CD4-positive, alpha-beta T cell treated with Interleukin-6 for 4 hours (primary cell): ENCODE measurements at places on chromosomes 3 and 15.
A peak's percentile ranks its signal among the peaks of the same experiment; 100 is the strongest.

- no peak for DNase-seq
Measured at GRCh38 chr3:16810593-16811367, 74.0 kb upstream of the PLCL2 start.

GRCh38 chr3:44952689-44953088 is 23.3 kb downstream of the ZDHHC3 start:
- DNase-seq, result no peak

- no peak for DNase-seq
Measured at GRCh38 chr3:144477593-144477992, 506.0 kb downstream of the DIPK2A start.

GRCh38 chr3:132404276-132404675 is 13.0 kb upstream of the DNAJC13 start:
- no peak for DNase-seq

GRCh38 chr3:8458238-8458661 is 43.4 kb upstream of the LMCD1 start:
- no peak for DNase-seq

GRCh38 chr3:10286596-10287295 is 6.0 kb downstream of the GHRL start:
- peak; percentile 59 for DNase-seq

GRCh38 chr3:124832782-124833709 is 54.1 kb downstream of the ITGB5 start:
- DNase-seq, result no peak

DNA sequence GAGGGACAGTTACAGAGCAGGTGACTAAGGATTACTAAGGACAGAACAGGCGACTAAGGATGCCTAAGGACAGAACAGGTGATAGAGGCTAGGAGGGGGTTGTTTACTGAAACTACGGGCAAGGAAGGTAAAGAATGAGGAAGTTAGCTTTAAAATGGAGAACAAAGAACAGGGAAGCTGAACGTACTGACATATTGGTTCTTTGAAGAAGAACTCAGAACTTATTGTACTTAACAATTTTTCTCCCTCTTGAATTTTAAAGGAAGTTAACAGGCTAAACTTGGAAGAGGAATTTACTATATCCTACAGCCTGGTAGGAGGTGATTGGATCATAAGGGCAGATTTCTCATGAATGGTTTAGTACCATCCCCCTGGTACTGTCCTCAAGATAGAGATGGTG is 290.2 kb downstream of the SHQ1 start:
- no peak for DNase-seq

- DNase-seq, result no peak
Measured at GRCh38 chr15:48940508-48940907, 23.2 kb downstream of the SHC4 start.

DNA sequence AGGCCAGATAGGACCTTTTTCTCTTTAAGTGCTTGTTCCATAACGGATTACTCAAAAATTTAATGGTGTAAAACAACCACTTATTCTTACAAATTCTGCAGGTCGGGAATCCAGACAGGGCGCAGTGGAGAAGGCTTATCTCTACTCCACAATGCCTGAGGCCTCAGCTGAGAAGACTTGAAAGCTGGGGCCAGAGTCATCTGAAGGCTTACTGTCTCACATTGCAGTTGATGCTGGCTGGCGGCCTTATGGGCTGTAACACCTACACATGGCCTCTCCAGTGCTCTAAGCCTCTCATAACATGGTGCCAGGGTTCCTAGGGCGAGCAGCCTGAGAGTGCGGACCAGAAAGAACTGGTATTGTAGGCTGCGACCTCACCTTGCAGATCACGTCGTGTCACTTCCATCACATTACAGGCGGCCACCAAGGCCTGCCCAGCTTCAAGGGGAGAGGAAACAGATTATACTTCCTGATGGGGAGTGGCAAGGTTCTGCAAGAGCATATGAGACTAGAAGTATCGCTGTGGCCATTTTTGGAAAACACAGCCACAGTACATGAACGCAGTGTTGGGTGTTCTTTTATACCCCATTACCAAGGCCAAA is 32.4 kb downstream of the CMTM7 start:
- peak; percentile 54 for DNase-seq

DNA sequence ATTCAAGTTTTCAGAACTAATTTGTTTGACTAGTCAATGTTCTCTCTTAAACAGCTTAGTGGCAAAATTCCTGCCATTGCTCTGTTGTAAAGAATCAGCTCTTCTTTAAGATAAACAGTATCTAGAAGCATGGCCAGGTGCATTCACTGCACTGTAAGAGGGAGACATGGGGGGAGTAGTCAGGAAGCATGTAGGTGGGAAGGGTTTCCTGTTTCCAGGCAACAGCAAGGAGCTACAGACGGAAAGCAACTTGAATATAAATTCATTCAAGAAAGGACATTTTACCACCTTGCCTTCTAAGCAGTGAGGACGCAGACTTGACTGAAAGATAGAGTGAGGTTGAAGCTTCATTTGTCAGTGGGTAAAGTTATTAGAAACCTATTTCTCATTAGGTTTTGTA is 55.3 kb downstream of the BBX start:
- no peak for DNase-seq

GRCh38 chr3:128804811-128805155 is 74.6 kb upstream of the ACAD9 start:
- no peak for DNase-seq

GRCh38 chr15:62360332-62361097 is 195.4 kb upstream of the C2CD4B start:
- DNase-seq, result no peak

- no peak for DNase-seq
Measured at GRCh38 chr3:127730171-127730570, 57.4 kb downstream of the ABTB1 start.

GRCh38 chr15:33132233-33132580 is 62.3 kb downstream of the FMN1 start:
- DNase-seq, result no peak

DNA sequence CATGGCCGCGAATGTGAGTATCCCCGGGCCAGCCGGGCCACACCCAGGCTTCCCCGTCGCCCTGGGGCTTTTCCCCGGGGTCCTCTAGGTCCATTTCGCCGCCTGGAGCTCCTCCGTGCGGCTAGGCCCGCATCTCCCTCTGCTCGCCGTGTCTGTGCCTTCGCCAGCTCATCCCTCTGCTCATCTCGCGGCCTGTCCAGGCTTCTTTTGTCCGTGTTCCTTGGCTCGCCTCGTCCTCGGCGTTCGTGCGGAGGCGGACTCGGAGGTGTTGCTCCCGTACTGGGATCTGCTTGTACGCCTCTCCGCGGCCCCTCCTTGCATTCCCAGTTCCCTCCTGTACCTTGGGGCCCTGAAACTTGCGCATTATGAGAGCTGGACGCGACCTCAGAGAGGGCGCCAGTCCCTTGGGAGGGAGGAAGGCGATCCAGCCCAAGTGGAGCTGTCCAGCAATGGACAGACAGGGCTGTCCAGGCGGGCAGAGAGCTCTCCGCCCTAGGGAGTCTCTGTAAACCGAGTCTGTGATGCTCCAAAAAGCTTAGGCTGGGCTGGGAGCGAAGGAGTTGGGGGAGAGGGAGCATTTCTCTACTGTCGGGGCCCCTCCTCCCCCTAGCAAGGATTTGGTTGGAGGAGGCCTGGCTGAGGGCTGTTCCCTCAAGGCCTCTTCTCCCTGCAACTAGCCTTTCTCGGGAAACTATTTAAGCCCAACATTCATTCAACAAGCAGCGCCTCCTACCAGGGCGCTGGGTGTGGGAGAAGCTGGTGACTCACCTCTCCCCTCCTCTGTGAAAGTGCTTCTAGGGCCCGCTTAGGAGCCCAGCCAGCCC is 553 bp downstream of the TMEM43 start:
- peak; percentile 75 for DNase-seq

- no peak for DNase-seq
Measured at GRCh38 chr3:45103753-45104714, 42.1 kb downstream of the CDCP1 start.

DNA sequence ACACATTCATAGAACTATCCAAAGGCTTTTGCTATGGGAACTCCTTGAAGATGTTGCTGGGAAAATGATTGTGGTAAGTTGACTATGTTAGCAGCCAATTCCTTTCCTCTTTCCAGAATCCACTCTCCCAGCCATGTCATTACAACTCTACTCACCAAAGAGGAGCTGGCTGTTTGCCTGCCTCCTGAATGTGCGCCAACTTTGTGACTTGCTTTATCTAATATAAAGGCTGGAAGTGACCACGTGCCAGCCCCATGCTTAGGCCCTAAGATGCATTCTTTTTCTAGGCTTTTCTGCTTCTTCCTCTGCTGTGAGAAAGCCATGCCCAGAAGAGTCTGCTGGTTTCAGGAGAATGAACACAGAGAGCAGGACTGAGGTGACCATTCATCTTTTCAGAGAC is 182.2 kb downstream of the GABRB3 start:
- no peak for DNase-seq

DNA sequence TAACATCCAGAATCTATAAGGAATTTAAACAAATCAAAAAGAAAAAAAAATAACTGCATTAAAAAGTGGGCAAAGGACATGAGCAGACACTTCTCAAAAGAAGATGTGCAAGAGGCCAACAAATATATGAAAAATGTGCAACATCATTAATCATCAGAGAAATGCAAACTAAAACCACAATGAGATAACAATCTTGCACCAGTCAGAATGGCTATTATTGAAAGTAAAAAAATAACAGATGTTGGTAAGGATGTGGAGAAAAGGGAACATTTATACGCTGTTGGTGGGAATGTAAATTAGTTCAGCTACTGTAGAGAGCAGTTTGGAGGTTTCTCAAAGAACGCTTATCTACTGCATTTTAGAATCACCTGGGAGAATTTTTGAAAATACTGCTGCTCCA is 186.1 kb downstream of the OTOL1 start:
- no peak for DNase-seq

- no peak for DNase-seq
Measured at GRCh38 chr3:38362825-38363224, 16.2 kb downstream of the XYLB start.

GRCh38 chr3:87797872-87798566 is 260.8 kb downstream of the CGGBP1 start:
- no peak for DNase-seq

DNA sequence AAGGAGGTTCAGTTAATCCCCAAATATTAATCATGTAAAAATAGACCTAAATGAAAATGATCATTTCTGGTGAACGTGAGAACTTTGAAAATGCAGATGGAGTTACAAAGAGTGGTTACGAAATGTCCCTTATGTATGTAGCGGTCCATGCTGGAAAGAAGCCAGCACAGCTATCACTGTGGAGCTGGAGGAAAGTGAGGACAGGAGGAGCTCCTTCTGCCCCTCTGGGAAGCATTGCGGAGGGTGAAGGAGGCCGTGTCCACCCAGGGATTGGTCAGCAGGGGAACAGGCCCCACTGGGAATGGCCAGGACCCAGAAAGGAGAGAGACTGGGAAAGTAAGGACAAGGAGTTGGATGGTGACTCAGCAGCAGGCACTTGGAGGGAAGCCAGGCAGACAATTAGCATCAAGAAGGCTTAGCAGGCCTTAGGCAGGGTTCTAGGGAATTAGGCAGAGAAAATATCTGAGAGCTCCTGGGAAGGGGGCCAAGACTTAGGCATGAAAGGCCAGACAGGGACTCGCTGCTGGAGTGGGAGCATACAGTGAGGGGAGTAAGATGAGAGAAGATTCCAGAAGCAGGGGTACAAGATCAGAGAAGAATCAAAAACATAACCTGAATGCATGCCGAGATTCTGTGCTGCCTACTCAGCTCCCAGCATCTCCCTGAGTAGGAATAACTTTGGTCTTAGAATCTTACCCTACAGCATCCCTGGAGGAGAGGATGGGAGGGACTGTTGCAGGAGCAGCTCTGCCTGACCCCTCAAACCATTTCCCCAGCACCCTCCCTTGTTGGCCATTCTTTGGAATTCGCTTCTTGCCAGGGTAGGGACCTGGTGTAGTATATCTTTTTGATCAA is 171.0 kb upstream of the UMPS start:
- no peak for DNase-seq

- DNase-seq, result no peak
Measured at GRCh38 chr3:117809186-117810081, 1099.9 kb downstream of the TUSC7 start.

GRCh38 chr3:152672320-152672649 is 162.6 kb upstream of the P2RY1 start:
- no peak for DNase-seq

GRCh38 chr3:26560081-26560480 is 62.5 kb upstream of the LRRC3B start:
- DNase-seq, result no peak

DNA sequence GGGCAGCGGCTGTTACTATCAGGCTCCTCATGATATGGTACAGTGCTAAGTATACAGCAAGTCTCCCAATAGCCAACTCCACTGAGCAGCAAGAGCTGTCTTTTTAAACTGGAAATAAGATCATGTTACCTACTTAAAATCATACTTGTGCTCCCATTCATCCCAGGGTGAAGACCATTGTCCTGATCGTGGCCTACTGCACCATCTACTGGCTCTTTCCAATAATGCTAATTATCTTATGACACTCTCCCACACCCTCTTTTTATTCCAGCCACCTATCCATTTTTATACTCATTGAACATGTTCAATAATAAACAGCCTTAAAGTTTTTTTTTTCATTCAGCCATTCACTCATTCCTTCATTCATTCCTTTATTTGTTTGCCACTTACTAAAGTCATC is 117.7 kb downstream of the GBE1 start:
- DNase-seq, result no peak

DNA sequence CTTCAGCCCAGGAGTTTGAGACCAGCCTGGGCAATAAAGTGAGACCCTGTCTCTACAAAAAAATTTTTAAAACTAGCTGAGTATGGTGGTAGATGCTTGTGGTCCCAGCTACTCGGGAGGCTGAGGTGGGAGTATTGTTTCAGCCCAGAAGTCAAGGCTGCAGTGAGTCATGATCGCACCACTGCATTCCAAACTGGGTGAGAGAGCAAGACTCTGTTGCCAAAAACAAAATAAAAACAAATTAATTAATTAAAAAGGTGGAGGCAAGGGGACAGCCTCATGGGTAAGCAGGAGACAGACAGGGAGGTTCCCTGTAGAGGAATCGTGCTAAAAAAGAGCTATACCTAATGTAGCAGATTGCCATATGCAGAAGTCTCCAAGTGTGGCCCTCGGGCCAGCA is 12.6 kb downstream of the HAPLN3 start:
- no peak for DNase-seq

GRCh38 chr3:42541079-42541478 is 38.6 kb downstream of the VIPR1 start:
- no peak for DNase-seq

- no peak for DNase-seq
Measured at GRCh38 chr3:184842433-184842832, 30.5 kb downstream of the VPS8 start.
